ENCODE measurements at places on chromosomes 5 and 9.

- DNase-seq = no peak
Observed at GRCh38 chr5:149759563-149759962, 29.5 kb downstream of the PPARGC1B start.

DNA sequence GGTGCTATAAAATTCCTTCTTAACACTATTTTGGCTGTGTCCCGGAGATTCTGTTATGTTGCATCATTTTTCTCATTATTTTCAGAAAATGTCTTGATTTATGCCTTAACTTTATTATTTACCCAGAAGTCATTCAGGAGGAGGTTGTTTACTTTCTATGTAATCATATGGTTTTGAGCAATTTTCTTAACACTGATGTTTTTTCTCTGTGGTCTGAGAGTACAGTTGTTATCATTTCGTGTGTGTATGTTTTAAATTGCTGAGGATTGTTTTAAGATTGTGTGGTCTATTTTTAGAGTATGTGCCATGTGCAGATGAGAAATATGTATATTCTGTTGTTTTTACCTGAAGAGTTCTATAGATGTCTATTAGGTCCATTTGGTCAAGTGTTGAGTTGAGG is 498.1 kb upstream of the ZNF608 start:
- no peak for DNase-seq

DNA sequence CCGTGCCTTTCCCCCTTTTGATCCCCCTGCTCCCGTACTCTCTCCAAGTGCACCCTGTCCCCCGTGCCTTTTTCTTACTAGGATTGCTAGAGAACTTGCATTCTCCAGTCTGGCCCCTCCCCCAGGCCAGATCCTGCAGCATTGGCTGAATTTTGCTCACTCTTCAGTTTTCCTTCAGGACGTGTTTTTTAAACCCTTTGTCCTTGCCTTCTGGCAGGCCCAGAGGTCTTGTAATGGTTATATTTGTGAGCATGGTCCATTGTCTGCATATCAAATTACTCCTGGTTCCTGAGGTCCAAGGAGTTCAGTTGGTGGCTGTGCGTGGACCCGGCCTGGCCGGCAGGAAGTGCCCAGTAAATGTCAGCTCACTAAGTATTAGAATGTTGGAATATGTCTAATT is 606 bp downstream of the TBC1D13 start:
- DNase-seq = no peak

GRCh38 chr9:96386157-96386556 is 2.6 kb upstream of the SLC35D2 start:
- no peak for DNase-seq

- no peak for DNase-seq
Observed at GRCh38 chr5:109307951-109308350, 101.8 kb downstream of the PJA2 start.

DNA sequence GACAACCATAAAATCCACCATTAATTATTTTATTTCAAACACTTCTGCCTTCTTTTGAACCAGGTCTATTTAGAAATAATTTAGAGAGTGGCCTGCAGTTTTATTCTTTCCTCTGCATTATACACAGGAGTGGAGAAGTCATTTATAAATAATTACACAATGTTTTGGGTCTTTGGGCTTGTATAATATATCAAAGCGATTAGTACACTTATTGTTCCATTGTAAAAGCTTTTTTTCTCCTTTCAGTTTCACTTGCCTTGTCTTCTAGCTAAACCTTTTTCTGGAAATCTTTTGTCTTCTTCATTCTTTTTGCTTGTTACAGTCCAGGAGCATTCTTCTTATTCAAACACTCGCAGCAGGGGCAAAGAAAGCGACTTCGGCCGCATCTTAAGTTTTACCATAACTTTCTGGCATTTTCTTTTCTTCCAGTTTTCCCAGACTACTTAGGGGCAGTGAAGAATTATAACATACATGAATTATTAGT is 7.3 kb upstream of the NEUROG1 start:
- DNase-seq = no peak

- DNase-seq = no peak
Observed at GRCh38 chr5:150120617-150121447, 34.5 kb upstream of the CSF1R start.

DNA sequence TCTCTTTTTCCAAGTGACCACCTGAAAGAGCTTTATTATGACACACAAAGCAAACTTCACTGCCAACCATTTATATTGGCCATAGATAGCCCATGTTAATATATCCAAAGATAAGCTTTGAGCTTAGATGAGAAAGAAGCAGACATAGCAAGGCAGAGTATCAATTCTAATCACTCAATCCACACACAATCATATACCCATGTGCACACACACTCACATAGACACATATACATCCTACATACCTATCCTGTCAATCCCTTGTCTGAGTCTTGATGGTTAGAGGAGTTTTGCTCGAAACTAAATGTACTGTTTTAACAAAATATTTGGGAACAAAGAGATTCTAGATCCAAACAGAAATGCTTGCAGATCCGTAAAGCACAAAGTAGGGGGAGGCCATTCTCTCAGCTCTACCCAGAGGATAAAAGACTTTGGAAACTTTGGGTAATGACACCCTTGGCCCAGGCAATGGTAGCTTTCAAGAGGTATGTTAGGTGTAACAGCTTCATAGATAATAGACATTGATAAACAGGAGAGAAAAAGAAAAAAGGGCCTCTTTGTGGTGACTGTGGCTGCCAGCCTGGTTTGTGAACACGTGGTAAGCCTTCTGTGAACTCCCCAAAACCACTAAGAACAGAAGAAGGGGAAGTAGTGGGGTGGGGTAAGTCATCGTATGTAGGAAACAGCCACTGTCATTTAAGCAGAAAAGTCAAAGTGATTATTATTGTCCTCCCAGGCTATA is 121.6 kb downstream of the TLR4 start:
- DNase-seq = no peak

GRCh38 chr9:15211815-15212495 is 95.1 kb downstream of the TTC39B start:
- no peak for DNase-seq

DNA sequence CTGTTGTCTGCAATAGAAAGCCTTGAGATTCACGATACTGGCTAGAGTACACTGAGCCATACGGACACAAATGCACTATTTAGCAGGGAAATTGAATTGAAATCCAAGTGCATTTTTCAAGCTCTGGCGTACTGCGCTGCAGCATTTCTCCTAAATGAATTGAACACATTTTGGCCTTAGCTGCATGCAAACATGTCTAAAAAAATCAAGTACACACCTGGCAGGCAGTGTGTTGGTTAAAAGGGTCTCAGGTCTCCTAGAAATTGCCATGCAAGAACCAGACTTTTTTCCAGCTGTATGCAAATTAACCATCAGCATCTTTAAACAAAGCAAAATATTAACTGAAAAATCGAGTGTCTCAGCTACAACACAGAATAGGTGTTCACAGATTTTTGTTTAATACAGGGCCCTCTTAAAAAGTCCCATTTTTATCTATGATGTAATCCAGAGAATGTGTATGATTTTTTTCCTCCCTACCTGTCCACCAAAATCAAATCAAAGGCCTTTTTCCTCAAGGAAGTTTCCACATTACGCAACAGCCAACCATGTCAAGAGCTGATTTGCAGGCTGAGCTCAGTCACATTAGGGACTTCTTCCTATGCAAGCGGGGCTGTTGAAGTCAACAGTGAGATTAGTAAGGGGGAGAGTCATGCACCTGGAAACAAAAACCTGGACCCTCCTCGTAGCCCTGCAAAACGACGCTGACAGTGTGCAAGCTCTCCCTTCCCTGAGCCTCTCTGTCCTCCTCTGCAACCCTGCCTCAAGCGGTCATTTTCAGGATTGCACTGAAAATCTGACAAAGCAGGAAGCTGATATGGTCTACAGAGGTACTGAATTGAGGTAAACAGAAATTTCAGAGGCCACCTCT is 14.1 kb upstream of the SFXN1 start:
- DNase-seq = peak; percentile 69

GRCh38 chr9:2730971-2731370 is 13.7 kb downstream of the KCNV2 start:
- no peak for DNase-seq

GRCh38 chr9:107020040-107020530 is 157.1 kb downstream of the ZNF462 start:
- no peak for DNase-seq

- DNase-seq = peak; percentile 4
Observed at GRCh38 chr9:27276193-27277030, 20.5 kb downstream of the EQTN start.

- no peak for DNase-seq
Observed at GRCh38 chr9:21141427-21141882, at the start of gene IFNW1. Gene IFNW1 (minus strand): TSS chr9:21141832. CDS start chr9:21141570, 262 bp downstream.

All from SK-N-DZ (cell line).